Activated naive CD4-positive, alpha-beta T cell (primary cell): ENCODE measurements at places on chromosomes 7 and 10.

GRCh38 chr10:8049865-8050555 is 4.5 kb upstream of the GATA3 start:
- no peak for DNase-seq

- no peak for DNase-seq
Observed at GRCh38 chr7:33539659-33540400, 365.5 kb upstream of the BMPER start.

GRCh38 chr10:127278001-127278400 is 81.6 kb upstream of the INSYN2A start:
- no peak for DNase-seq

- DNase-seq: no peak
Observed at GRCh38 chr7:30743371-30744074, 8.4 kb upstream of the INMT start.

DNA sequence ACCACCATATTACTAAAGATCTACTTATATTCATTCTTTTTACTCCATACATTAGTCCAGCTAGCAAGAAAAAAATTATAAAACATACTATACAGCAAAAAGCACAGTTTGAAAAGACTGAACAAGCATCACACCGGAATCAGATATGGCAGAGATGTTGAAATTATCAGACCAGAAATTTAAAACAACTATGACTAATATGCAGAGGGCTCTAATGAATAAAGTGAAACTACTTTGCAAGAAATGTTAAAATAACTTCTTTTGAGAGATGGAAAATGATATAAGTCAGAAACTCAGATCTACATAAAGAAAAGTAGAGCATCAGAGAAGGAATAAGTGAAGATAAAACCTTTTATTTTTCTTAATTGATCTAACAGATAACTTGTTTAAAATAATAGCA is 50.9 kb downstream of the SGCE start:
- DNase-seq: no peak

DNA sequence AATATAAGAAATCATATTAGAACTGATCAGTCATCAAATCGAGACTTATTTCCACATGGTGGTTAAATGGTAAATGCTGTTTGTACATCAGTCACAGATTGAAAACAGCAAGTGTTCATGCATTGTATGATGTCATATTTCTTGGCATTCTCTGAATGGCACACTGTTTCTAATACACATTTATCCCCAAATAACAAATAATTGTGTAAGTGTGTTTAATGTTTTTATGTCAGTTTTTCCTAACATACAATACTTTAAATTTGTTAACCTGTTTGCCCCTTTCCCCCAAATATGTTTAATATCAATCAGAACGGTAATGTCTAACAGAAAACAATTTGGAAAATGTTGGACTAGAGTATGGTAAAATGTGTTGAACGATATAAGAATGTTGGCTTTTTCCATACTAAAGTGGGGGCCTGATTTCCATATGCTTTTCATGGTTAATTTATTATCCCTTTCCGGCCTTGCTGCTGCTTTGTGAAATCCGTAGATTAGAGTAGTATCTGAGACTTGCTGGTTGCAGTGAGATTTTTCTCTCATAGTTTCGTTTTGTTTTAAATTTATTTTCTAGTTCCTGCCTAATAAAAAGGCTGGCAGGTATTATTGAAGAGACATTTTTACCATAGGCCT is 23.7 kb downstream of the RAB18 start:
- no peak for DNase-seq

DNA sequence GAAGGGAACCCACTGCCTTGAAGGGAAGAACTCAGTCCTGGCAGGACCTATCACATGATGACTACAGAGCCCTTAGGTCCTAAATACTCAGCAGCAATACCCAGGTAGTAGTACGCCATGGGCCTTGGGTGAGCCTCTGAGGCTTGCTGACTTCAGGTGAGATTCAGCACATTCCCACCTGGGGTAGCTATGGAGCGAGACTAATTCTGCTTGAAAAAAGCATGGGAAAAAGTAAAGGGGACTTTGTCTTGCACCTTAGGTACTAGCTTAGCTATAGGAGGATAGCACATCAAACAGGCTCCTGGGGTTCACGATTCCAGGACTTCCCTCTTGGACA is 98.2 kb upstream of the MEOX2 start:
- DNase-seq: no peak

DNA sequence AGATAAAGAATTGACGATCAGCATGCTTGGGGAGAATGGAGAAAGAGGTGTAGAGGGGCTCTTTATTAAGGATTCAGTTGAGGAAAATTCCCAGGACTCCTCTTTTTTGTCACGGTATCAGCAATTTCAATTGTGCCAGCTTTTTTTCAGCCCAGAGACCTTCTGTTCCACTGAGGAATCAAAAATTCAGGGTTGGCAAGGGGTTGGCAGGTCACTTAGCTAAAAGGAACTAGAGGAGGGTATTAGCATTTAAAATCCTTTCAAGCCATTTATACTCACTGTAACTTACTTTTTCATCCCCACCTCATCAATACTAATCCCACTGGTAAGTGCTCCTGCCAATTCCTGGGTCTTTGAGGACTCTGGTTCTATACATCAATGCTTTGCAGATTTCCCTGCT is 757.5 kb upstream of the COBL start:
- no peak for DNase-seq

DNA sequence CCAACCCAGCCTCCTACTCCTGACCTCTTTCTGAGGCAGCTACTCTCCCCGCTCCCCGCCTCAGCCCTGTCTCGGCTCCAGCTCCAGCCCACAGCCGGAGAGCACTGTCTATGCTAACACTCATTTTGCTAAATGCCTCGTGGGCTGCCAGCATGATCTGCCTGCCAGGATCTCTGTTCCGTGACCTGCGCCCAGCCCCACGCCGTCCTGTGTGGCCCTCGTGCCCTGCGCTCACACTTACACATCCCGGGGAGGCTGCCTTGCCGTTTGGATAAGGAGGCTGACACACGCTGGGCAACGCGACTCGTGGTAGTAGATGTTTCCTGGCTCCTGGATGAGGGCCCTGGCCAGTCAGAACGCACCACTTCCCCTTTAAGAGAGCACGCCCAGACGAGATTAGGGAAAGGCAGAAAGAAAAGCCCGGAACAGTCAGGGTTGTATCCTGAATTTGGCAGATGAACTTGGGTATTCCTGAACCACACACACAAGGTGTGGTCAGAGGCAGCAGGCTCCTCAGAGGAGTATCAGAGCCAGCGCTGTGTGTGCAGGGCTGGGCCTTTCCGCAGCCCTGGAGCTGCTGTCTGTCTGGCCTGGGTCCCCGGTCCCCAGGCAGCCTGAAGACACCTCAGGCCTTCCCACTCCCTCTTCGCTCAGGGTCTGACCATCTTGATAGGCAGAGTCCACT is 97.7 kb upstream of the EFCAB10 start:
- no peak for DNase-seq

- DNase-seq: no peak
Observed at GRCh38 chr10:106707657-106708056, 456.8 kb downstream of the SORCS1 start.

DNA sequence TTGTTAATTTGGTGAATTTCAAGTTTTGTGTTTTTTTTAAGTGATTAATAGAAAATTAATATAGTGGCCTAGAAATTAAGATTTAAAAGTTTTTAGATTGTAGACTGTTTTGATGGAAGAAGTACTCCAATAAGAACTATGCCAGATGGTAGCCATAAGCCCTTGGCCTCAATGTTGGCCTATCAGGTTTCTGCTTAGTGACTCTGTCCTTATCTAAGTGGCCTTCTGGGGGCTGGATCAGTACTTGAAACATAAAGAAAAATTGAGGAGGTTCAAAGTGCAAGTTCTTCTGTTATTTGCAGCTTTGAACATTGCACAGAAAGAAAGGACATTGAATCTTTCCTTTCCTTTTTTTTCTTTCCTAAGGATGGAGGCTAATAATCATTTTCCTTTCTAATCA is 9.9 kb downstream of the CCDC126 start:
- DNase-seq: no peak

GRCh38 chr10:5600908-5601307 is 65.5 kb downstream of the ASB13 start:
- no peak for DNase-seq

DNA sequence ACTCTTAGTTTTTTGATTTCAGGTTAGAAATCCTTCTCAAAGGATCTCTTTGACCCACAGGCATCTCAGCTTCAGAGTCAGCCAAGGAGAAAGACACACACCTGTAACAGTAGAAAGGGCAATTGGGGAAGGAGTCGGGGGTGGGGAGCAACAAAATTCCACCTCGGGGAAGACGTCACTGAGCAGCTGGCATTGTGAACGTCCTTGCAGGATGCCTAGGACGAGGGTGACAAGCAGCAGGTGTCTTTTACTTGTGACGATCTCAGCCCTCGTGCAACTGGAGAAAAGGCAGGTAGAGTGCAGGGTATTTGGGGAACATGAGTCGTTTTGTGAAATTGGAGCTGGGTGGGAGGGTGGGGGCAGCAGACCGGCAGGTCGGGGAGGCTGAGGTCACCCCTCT is 627.0 kb downstream of the ACTR3B start:
- DNase-seq: no peak

DNA sequence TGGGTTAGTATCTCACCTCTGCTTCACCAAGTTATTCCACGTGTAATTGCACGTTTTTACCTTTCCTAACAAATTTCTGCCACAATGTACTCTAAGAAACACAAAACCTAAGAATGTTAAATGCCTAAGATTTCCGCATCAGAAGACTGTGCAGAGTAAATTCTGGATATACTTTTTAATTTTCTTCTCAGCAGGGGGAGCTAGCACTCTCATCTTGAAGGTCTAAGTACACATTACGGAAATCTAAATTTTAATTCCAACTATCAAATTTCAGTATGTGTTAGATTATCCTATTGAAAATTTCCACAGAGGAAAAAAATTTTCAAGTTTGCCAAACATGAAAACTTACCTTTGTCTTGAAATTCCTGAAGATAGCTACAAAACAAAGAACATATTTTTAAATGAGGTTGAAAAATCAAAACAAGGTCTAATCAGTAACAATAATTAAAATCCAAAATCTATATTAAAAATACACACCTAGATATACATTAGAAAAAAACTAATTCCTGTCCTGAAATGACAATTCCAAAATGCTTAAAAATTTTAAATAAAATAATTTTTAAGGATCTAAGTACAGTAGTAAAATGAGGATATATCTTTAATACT is 10.5 kb downstream of the SKAP2 start:
- no peak for DNase-seq

GRCh38 chr10:52961323-52961722 is 188.7 kb upstream of the MBL2 start:
- no peak for DNase-seq

- no peak for DNase-seq
Observed at GRCh38 chr7:103651593-103652377, 205.8 kb upstream of the SLC26A5 start.

DNA sequence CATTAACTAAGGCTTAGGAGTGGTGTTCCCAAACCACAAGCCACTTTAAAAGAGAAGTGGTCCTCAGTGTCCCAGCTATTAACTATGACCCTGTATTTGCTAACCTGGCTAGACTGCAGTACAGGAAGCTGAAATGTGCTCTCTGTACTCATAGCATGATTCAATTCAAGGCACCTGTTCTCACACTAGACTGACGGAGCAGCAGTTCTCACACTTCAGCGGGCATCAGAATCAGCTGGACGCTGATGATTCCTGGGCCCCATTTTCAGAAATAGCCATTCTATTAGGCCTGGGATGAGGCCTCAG is 24.5 kb upstream of the MSRB2 start:
- DNase-seq: no peak

DNA sequence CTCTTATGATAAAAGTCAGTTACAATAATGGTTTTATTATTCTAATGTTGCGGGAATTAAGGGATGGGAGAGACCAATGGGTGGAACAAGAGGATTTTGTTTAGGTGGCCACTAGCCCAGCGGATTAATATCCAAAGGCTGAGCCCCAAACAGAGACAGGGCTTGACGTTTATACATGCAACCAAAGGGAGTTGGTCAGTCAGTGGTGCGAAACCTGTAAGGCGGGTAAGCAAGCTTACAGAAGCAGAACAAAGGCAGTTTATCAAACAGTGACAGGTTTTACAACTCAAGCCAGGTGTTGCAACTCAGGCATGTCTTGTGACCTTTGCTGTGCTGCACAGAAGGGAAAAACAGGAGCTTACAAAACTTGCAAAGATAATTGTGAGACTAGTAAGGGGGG is 622.9 kb upstream of the MBL2 start:
- DNase-seq: no peak

DNA sequence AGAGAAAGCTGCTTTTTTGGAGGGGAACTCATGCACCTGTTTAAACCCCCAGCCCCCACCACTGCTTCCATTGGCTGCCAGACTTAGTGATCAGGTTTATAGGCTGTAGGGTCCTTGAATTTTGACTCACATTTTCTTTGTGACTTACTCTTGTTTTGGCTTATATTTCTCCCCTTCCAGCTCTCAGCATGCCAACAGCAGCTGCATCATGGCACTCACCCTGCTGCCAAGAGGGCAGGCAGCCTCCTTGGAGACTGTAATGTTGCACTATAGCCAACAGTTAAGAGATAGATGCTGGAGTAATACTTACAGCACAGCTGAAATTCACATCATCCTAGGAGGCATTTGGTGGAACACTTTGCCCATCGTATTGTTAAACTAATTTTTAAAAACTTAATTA is 98.0 kb upstream of the GLCCI1 start:
- no peak for DNase-seq

DNA sequence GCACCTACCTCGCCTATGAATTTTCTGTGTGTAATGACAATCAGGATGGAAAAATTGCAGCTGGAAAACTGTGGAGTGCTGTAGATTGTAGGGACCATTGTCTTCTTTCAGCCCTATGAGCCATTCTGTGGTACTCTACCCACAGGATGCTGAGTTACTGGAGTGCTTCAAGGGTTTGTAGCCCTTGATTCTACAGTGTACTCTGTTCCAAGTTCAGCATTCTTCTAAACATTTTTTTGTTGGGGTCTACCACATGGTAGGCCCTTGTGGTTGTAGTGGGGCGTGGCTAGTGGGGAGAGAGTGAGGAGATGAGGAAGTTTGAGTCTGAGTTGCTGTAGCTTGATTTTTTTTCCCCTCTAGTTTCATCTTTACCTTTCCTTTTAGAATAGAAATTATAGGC is 33.5 kb downstream of the REEP3 start:
- DNase-seq: no peak

DNA sequence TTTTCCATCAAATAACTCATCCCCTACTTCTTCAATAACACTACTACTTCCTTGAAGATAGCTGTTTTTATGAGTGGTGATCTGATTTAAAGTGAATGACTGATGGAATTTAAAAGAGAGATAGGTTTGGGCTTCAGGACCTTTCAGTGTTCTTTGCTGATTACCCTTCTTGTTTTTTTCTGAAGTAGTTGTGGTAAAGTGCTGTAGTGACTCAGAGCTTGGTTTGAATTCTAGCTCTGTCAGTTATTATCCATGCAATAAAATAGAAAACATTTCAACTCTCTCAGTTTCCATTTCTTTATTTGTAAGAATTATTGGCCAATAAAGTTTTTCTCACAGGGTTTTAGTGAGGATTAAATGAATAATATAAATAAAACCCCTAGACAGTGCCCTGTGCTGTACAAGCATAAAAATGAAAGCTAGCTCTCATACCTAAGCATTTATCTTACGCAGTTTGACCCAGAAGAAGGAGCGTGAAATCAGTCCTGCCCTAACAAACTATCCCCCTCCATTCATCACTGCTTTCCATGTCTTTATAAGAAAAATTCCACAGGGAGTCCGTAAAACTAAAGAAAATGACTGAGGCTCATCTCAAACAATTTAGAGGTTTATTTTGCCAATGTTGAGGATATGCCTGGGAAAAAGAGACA is 25.1 kb upstream of the AKAP9 start:
- DNase-seq: no peak
